CD4-positive, alpha-beta T cell treated with Interleukin-15 for 4 hours (primary cell): ENCODE measurements at places on chromosomes 2 and 18.

DNA sequence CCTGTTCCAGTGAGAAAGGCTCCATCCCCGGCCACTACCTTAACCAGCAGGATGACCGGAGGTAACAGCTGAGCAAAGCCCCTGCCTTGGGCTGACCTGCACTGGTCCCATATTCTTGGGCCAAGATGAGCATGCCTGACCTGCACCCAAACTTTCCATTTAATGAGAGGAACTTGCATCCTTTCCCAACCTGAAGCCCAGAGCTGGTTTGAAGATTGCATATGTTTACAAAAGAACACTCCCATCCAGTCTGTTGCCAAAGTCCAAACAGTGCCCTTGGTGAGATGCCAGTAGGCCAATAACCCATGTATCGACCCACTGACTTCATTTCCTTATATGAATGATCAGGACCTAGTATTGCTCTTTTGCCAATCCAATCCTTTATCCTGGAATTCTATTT is 5.5 kb upstream of the NPAS2 start:
- DNase-seq: no peak

GRCh38 chr2:28437918-28438317 is 45.3 kb downstream of the FOSL2 start:
- no peak for DNase-seq

DNA sequence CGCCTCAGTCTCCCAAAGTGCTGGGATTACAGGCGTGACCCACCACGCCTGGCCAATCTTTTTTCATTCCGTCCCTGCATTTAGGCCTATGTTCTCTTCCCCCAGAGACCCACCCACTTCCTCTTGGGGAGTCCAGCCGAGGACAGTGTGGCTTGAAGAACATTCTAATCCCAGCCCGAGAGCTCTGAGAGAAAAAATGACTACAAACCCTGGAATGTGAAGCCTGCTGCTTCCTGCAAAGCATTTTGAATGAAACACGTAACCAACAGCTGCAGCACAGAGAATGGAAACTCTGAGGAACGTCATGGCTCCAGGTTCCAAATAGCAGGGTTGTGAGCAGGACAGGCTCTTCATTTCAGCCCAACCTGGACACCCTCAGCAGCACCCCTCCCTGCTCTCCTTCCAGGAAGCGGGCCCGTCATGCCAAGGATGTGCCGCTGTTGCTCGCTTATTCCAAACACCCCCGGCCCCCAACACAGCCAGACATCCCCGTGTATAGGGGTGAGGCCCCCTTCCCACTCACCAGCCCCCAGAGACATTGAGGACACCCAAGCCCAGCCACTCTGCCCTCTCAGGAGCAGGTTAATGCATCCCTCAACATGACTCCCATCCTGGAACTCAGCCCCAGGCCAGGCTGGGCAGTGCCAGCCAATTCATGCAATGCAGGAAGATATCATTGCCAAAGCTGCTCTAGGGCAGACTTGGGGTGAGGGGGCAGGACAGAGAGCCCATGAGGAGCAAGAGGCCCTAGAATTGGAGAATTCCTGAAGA is 139.8 kb downstream of the ZFP36L2 start:
- no peak for DNase-seq

DNA sequence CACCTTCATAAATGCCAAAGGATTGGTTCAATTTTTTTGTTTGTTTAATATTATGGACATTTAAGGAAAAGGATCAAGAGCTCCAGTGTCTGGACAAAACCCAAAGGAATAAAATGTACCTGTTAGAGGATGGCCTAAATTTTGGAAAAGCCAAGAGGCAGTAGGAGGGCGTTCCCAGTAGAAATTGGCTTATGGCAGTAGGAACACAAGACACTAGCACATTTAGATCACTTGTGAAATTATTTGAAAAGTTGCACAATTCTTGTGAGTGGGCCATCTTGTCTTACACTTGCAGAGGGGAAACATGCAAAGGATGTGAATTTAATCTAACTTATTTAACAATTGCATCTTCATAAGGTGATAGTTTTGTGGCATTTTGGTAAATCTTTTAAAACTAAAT is 3.2 kb downstream of the BZW1 start:
- DNase-seq: no peak

GRCh38 chr2:205975082-205975949 is 110.7 kb downstream of the INO80D start:
- DNase-seq: no peak

- DNase-seq: no peak
Measured at GRCh38 chr18:31077878-31078277, 24.3 kb downstream of the DSC2 start.

GRCh38 chr2:157946919-157947557 is 70.9 kb upstream of the ACVR1 start:
- no peak for DNase-seq

GRCh38 chr18:31482051-31482450 is 15.9 kb upstream of the DSG2 start:
- DNase-seq: no peak

DNA sequence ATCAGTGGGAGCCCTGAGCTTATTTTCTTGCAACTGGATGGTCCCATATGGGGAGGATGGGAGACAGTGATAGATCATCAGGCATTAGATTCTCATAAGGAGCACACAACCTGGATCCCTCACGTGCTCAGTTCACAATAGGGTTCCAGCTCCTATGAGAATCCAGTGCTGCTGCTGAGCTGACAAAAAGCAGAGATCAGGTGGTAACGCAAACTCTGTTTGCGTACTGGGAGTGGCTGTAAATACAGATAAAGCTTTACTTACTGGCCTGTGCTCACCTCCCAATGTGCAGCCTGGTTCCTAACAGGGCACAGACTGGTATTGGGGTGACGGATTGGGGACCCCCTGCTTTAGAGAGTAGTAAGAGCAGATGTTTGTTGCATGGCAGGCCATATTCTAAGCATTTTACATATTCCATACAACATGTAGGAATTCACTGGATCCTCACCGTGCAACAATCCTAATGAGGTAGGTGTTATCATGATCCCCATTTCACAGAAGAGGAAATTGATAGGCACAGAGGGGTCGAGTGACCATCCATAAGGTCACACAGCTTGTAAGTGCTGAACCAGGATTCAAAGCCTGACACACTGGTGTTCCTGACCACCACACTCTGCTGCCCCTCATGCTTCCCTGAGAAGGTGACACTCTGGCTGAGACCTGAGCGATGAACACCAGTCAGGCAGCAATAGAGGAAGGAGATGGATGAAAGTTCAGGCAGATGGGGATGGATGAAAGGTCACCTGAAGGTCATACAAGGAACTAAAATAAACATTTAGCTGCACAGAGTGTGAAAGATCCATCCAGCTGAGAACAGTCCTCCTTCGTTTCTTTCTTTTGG is 15.7 kb upstream of the MAT2A start:
- no peak for DNase-seq

DNA sequence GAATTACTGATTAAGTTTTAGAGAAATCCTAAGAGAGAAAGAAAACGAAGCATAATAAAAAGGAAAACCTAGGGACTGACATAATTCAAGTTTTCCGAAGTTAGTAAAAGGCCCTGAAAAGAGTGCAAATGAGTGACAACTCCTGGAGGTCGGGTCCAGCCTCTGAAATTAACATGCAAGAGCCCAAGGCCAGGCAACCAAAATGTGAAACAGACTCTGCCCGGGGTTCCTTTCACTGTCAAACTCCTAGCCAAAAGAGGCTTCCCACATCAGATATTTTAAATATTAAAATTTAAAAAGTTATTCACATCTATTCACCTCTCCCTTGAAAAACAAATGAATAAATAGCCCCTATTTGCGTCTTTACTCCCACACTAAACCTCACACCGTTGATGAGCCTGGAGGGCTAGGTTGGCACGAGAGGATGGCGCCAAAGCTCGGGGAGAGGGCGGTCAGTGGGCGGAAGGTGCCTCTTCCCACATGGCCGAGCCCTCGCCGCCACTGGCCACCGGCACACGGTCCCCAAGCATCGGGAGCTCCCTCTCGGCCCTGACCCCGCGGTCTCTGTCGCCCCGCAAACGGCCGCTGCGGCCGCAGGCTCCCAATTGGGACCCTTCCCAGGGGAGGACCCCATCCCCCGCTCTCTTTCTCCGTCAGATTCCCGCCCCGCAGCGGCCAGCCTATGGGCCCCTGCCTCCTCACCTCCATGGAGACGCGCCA is 630 bp downstream of the PPM1G start:
- no peak for DNase-seq

DNA sequence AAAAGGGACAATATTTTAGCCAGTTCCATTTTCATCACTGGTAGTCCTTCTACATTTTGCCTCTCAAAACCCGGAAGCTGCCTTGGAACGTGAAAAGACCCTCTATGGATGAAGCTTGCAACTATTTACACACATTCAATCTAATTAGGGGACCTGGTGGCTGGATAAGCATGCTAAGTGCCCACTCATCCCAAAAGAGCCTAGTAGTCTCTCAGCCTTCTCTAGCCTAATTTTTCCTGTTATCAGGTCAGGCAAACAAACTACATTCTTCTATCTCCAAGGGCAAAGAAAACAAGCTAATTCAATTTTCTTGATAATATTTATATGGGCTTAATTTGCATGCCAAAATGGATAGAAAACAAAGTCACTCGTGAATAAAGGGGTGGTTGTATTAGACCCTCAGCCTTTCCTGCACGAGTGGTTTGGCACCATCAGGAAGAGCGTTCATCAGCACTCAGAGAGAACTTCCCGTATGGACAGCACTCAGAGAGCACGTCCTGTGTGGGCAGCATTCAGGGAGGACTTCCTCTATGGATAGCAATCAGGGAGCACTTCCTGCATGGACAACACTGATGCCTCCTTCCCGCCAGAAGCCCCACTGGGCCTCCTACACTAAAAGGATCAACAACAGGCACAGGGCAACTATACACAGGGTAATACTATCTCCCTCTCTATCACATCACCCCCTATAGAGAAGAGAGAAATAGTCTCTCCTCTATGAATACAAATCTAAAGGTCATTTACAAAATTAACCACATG is 122.2 kb downstream of the RBMS1 start:
- no peak for DNase-seq

DNA sequence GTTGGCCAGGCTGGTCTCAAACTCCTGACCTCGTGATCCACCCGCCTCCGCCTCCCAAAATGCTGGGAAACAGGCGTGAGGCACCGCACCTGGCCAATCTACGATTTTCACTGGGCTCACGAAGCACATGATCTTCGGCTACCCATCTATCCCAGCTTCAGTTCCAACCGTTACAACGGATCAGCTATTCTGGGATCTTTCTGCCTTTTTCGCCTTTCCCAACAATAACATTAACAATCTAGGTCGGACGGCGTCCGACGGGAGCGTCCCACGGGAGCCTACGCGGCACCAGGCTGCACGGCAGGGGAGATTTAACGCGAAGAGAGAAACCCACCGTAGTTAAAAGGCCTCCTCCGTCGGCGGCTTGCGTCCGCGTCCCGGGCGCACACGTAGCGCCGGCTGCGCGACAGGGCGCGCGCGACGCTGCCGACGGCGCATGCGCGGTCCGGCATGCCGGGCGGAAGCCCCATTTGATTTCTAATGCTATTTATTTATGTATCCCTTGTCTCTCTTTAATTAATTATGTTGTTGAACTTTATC is at the start of gene MSL3B:
Gene MSL3B, minus strand, starts transcription at position 394 of the 540 bp plus-strand sequence.
- peak; percentile 60 for DNase-seq

DNA sequence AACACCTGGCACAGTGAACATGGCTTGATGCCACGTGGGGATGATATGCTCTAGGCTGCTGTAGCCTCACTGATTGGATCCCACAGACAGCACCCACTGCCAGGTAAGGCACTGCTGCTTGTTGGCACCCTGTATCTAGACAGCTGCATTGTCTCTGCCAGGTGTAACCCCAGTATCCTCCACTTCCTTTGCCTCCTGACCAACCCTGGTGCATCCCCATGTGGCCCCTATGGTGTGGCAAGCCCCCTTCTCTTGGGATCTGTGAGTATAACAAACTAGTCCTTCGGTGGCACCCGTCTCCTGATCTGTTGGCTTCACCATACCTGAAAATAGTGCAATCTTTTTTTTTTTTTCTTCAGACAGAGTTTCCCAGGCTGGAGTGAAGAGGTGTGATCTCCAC is 11.1 kb downstream of the TEX51 start:
- DNase-seq: no peak

GRCh38 chr2:8974016-8974415 is 29.5 kb downstream of the MBOAT2 start:
- no peak for DNase-seq
